ENCODE measurements at places on chromosomes 16 and 17.

DNA sequence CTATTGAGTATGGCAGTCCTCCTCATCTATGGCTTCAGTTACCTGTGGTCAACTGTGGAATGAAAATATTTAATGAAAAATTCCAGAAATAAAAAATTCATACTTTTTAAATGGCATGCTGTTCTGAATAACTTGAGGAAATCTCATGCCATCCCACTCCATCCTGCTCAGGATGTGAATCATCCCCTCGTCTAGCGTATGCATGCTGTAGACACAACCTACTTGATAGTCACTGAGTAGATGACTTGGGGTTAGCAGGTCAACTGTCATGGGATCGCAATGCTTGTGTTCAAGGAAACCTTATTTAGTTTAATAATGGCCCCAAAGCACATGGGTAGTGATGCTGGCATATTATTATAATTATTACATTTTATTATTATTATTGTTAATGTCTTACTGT, 4.8 kb upstream of the VAC14 start:
- DNase-seq, result no peak

GRCh38 chr17:45929344-45929743, 35.0 kb downstream of the MAPT start:
- DNase-seq, result no peak

DNA sequence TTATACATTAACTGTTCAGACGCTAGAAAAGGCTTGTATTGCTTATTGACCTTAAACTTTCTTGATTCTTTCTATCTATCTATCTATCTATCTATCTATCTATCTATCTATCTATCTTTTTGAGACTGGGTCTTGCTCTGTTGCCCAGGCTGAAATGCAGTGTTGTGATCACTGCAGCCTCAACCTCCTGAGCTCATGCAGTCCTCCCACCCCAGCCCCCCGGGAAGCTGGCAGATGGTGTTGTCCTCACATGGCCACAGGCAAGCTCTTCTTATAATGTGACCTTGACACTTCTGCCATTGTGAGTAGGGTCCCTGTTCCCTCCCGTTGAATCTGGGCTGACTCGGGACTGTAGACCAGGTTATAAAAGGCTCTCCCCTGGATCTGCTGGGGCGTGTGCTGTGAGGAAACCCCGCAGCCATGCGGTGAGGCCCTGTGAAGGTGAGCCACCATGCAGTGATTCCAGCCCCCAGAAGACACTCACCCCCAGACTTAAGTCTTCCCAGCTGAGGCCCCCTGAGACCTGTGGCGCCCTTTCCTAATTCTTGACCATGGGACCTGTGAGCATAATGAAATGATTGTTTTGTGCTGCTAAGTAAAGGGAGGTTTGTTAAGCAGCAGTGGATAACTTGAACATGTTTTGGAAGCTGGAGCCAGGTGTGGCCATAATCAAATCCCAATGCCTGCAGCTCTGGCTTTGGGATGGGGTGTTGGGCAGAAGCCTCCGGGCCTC, 54.3 kb downstream of the RPTOR start:
- DNase-seq, result no peak

DNA sequence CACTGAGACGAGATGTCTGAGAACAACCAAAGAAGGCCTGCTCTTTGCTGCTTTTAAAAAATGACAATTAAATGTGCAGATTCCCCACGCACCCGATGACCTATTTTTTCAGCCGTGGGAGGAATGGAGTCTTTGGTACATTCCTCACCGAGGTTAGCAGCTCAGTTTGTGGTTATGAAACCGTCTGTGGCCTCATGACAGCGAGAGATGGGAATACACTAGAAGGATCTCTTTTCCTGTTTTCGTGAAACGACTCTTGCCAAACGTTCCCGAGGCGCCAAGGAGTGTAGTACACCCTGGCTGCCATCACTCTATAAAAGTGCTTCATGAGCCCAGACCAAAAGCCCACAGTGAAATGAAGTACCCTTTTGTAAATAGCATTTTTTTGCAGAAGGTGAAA, 87.8 kb downstream of the CRISPLD2 start:
- DNase-seq, result no peak

DNA sequence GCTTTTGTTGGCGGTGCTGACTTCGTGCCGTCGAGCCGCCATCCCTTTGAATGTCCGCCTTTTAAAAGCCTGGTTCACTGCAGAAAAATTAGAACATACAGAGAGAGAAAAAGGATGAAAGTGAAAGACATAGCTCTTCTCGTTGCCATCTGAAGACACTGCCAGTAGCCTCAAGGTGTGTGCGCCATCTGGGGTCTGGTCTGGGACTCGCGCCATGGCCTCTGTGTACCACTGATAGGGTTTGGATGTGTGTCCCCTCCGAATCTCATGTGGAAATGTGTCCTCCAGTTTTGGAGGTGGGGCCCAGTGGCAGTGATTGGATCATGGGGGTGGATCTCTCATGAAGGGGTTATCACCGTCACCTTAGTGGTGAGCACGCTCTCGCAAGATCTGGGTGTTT, 15.5 kb downstream of the GSE1 start:
- DNase-seq, result no peak

- no peak for DNase-seq
These were observed 7.5 kb downstream of the UBE2Z start for GRCh38 chr17:48915459-48916282.

DNA sequence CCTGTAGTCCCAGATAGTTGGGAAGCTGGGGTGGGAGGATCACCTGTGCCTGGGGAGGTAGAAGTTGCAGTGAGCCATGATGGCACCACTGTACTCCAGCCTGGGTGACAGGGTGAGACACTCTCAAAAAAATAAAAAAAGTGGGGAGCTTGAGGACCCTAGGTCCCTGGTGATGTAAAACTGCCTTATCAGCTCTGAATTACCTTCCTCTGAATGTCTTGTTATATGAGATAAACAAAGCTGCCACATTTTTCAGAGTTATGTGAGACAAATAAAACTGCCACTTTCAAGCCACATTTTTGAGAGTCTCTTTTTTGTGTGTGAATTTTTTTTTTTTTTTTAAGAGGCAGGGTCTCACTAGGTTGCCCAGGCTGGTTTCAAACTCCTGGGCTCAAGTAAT, 32.0 kb upstream of the B4GALNT2 start:
- DNase-seq, result no peak

DNA sequence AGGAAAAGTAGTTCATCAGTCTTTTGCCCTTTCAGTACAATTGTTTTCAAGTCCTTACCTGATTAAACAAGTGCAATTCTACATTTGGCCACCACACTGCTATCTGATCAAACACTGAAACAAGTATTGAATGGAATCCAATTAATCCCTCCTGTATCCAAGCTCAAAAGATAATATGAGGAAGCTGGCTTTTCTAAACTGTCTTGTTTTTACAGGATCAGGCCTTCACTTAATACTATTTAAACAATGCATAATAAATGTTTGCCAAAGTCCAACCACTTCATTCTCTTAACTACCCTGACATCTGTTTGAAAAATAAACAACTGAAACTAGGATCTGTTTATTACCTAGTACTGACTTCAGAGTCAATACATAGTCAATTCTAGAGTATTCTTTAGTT, 131.6 kb downstream of the MRTFB start:
- DNase-seq, result peak; percentile 37

DNA sequence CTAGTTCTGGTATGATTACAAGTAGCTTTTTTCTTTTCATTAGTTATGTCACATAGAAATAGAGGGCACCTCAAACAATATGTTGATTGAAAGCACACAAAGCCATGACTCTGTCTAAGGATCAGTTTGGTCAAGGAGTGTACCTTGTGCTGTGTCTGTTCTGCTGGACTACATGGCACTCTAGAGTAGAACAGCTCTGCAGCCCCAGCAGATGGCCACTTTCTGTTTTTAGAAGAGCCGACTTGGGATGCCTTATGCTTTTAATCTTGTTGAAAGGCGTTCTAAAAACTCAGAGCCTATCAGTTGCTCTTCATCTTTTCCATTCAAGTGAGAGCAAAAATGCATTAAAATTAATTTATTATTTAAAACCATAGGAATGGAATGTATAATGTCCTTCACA, 49.3 kb upstream of the CA10 start:
- DNase-seq, result no peak

- DNase-seq, result no peak
These were observed 5.7 kb downstream of the FN3K start for GRCh38 chr17:82740906-82741759.

GRCh38 chr17:45902892-45903346, 8.6 kb downstream of the MAPT start:
- peak; percentile 69 for DNase-seq

DNA sequence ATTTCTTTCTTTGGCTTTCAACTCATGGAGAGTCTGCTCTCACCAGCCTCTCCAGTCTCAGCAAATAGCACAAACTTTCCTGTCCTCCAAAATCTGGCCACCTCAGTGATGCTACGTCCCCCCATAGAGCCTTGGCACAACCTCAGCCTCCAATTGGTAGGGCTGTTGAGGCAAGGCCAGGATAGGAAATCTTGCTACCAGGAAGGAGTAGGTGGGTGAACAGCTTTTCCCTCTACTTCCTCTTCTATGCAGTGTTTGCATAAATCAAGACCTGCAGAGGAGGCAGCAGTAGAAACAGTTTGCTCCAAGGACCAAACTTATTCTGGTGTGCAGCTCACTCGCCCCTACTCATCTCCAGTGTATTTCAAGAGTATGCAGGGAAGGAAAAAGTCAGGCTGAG, 701 bp upstream of the DPEP2 start:
- no peak for DNase-seq

DNA sequence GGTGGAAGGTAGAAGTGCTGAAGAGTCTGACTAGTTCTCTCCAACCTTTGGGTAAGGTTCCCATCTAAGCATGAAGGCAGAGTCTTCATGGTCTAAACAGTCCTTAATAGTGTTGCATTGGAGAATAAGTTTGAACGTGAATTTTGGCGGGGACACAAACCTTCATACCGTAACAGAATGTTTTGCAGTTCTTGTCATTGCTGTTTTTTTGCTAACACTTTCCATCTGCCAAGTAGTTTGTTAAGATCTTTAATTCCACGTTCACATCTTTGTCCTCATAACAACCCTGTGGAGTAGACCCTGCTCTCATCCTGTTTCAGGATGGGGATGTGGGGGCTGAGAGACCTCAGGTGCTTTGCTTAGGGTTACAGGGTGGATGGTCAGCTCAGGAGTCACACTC, 936.9 kb upstream of the EEF2KMT start:
- no peak for DNase-seq

- no peak for DNase-seq
These were observed 19.8 kb downstream of the CARHSP1 start for GRCh38 chr16:8848939-8849391.

GRCh38 chr16:51532551-51532950, 381.5 kb upstream of the SALL1 start:
- DNase-seq, result no peak

- DNase-seq, result no peak
These were observed 212.4 kb downstream of the COPRS start for GRCh38 chr17:31646642-31647041.

- DNase-seq, result no peak
These were observed 30.3 kb upstream of the CDC42EP4 start for GRCh38 chr17:73342050-73342522.

- DNase-seq, result no peak
These were observed 150.3 kb downstream of the IRX3 start for GRCh38 chr16:54136276-54136625.

- no peak for DNase-seq
These were observed 16.1 kb upstream of the NUP93 start for GRCh38 chr16:56713794-56714193.

DNA sequence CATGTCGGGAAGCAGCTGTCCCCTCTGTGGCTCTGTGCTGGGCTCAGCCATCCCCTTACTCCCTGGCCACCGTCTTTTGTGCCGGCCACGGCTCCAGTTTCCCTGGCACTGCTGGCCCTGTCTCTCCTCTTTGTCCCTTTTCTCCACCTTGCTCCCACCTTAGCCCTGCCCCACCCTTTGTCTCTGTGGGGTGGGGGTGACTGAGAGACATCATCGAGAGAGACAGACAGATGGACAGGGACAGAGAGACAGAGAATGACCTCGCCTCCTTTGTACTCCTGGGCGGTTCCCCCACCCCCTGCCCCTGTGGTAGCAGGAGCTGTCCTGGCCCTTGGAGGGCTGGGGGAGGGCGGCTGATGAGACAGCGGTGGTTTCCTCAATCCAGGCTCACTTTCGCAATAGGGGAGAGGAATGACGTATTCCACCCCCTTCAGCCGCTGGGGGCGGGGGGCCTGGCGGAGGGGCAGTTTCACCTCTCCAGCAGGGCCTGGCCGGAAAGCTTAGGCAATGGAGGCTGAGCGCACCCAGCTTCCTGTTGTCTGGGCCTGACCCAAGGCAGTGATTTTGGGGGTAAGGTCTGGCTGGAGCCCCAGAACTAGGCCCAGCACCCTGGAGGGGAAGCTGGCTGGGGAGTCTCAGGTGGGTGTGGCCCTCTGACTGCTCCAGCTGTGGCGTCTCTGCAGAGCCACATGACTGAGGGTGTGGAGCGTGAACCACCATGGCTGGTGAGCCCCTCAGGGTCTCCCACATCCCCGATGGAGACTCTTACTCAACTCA, 7.3 kb downstream of the FMNL1 start:
- no peak for DNase-seq

GRCh38 chr16:58021661-58022551, 3.6 kb upstream of the MMP15 start:
- DNase-seq, result no peak

GRCh38 chr17:82751171-82751570, 694 bp upstream of the TBCD start:
- DNase-seq, result no peak

DNA sequence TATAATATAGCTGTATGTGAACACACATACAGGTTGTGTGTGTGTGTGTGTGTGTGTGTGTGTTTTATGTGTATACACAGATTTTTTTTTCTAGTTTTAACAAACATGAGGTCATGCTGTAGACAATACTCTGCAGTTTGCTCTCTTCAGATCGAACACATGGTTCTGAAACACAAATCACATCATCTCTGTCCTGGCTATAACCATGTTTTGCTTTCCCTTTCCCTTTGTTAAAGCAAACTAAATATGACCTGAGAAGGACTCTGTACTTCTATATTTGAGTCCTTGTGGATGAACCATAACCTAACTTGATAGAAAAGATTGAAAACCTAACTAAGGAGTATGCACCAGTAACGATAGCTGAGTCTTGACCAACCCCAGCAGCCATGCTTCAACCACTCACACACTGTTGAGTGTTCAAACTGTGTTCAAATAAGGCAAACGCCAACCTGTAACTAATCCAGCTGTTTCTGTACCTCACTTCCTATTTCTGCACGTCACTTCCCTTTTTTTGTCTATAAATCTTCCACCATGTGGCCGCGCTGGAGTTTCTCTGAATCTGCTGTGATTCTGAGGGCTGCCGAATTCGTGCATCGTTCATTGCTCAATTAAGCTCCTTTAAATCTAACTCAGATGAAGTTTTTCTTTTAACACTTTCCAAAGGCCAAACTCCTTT, 303.8 kb downstream of the HS3ST3B1 start:
- no peak for DNase-seq
